OCI-LY7 (cell line): ENCODE measurements at places on chromosomes 11 and 22. TPM values are rescaled to one million over a fixed set of nuclear protein-coding genes. Genes with fewer than 3 reads are reported as not detected.

The CTSC gene
- 84.1 and 90.3 TPM in 2 replicates for total RNA-seq

The PPFIA1 gene
- total RNA-seq = 53.9 and 54.4 TPM in 2 replicates

The C22orf23 gene
- total RNA-seq = 0.57 TPM in 1 of 2 replicates, not detected in the other

- no peak for DNase-seq
These were observed 128.3 kb downstream of the TEAD1 start for GRCh38 chr11:12802418-12803085.

DNA sequence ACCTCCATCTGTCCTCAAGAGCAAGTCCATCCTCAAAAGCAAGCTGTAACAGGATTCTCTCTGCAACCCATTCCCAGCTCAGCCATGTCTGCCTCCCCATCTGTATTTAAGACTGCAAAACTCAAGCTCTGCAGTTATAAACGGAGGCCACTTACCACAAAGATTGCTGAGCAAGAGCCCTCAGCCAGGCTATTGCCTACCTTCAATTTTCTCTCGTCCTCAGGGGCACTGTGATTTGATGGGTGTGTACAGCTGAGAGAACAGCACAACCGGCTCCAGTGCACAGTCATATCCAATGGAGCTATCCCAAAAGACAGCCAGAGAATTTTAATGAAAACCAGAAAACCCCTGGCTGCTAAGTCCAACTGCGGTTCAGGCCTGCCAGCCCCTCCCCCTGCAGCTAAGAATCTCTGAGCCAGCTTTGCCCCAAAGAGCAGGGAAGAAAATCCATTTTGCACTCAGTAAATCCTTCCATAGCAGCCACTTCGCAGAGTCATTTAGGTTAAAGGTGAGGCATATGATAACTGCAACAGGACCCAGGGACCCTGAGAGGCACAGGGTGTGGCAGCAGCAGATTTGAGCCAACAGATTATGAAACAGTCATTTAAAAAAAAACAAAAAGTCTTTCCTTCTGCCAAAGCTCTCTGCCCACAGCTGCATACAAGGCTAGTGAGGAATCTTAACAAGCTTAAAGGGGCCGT lies 37.6 kb downstream of the RAB30 start:
- DNase-seq = no peak

DNA sequence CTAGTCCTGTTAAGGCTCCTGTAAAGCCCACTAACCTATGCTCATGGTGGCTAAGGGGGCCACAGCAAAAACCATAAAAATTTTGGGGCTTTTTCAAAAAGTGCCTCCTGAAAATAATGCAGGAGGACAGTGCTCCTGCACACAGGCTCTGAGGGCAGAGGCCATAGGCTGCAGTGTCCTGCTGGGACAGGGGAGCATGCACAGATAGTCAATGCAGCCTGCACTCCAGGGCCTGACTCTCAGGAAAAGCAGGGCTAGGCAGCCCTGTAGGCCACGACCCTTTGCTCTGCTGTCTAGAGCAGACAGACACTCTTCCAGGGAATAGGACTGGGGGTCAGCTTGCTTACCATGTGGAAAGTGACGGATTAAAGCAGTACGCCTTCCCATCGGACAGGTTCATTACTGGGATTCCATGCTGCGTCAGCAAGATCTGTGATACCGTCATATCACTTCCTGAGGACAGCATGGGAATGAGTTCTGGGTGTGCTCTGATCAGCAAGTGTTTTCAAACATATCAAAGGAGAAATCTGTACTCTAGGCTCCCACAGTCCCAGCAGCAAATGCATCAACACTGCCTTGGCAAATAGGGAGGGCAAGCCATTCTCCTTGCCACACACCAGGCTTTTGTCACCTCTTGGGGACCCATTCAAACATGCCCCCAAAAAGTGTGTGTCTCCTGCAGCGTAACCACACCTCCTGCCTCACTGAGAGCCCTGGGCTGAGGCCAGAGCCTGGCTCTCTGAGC lies 64.1 kb upstream of the CLTCL1 start:
- no peak for DNase-seq

The SEPTIN5 gene
- total RNA-seq = not detected in 2 replicates

- no peak for DNase-seq
These were observed 12.6 kb downstream of the LMO1 start for GRCh38 chr11:8250981-8251615.

DNA sequence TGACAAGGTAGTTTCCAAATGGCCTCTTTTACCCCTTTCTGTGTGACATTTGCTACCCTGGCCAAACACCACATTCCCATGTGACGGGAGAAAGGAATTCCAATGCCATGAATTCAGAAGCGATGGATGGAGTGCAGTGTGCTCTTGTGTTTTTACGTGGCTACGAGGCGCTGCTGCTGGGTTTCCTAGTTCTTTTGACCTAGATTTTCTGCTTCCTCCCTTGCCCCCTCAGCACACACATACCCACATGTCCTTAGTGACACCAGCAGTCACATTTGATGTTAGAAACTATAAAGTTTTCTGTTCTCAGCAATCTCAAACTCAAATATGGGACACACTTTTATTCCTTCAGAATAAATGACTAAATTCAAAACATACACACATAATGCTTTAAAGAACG lies 7.8 kb upstream of the TMA7B start:
- no peak for DNase-seq
